ENCODE measurements at places on chromosomes 7 and 10.

GRCh38 chr10:8874972-8875371 is 820.5 kb downstream of the GATA3 start:
- DNase-seq = no peak

GRCh38 chr7:18756378-18757050 is 261.0 kb downstream of the HDAC9 start:
- DNase-seq = no peak

GRCh38 chr7:94439893-94440381 is 45.2 kb downstream of the COL1A2 start:
- no peak for DNase-seq

GRCh38 chr7:20146451-20146850 is 70.7 kb downstream of the MACC1 start:
- no peak for DNase-seq

- DNase-seq = no peak
Observed at GRCh38 chr7:134465491-134465890, 6.6 kb upstream of the AKR1B1 start.

GRCh38 chr10:12890958-12891357 is 110.6 kb downstream of the CCDC3 start:
- no peak for DNase-seq

DNA sequence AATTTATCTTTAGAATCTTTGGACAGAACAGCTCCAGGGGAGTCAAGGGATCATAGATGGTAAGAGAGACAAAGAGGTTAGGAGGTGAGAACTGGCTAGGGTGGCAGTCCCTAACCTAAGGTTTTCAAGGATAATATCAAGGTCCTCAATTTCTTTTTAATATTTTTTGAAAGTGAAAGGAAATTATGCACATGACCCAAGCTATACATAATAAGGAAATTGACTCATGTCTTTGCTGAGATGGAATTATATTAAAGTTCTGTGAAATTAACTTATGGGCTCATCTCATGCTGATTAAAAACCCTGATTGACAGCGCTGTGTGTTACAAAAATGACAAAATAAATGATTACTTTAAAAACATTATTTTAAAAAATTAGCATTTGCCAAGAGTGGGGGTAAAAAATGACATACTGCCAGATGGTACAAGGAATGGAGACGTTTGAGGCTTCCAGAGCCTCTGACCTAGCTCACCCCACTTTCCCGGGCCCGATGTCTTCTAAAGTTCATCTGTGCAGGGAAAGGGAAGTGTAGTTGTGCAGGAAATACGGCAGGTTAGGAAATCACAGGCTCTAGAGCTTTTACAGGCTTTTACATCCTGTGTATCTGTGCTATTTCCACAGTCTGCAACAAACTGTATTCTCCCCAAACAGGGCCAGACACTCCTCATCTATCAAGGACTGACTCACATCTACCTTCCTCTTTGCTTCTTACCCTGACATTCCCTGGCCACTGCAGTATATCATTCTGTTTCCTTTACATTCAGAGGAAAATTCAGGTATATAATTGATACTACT is 185.6 kb upstream of the PRSS58 start:
- DNase-seq = no peak

DNA sequence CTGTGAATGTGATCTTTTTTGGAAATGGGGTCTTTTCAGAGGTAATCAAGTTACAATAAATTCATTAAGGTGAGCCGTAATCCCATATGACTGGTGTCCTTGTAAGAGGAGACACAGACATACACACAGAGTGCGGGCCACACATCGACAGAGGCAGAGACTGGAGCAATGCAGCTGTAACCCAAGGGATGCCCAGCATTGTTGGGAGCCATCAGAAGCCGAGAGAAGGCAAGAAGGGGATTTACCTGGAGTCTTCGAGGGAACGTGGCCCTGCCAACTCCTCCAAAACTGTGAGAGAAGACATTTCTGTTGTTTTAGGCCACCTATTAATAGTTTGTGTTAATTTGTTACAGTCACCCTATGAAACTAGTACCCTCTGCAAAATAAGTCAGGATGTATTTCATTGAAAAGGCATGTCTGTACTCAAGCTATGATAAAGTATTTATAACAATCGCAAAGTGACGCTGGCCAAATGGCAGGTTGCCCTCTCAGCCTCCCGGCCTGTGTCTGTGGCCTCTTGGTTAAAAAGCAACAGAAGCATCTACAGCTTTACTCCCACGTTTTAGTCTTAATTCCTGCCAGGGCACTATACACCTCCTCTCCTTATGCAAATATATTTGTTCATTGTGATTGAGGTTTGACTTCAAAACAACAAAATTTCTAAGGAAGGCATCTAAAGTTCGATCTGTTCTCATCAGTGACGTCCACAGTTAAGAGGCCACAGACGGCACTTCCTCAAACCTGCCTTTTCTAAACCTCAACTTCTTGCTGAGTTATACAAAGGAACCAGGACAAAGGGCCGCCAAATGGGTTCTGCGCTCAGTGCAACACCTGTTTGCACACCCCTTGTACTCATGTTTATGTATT is 46.8 kb downstream of the HIPK2 start:
- DNase-seq = no peak

DNA sequence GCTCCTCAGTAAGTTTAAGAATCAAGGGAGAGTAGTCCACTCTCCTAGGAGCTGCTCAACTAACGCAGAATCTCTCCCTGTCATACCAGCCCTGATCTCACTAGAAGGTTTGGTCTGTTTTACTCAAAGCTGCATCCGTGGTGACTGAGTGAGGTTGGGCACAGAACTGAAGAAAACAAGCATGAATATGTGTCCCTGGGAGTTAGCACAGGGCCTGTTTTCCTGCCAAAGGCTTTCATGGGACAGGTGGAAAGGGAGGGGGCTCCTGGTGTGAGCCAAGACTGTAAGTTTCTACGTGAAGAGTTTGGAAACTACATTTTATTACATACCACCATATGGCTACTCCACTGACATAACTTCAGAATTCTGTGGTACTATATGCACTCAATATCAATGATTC is 705.9 kb downstream of the MAGI2 start:
- no peak for DNase-seq

GRCh38 chr10:110137142-110137545 is 70.3 kb upstream of the MXI1 start:
- no peak for DNase-seq

DNA sequence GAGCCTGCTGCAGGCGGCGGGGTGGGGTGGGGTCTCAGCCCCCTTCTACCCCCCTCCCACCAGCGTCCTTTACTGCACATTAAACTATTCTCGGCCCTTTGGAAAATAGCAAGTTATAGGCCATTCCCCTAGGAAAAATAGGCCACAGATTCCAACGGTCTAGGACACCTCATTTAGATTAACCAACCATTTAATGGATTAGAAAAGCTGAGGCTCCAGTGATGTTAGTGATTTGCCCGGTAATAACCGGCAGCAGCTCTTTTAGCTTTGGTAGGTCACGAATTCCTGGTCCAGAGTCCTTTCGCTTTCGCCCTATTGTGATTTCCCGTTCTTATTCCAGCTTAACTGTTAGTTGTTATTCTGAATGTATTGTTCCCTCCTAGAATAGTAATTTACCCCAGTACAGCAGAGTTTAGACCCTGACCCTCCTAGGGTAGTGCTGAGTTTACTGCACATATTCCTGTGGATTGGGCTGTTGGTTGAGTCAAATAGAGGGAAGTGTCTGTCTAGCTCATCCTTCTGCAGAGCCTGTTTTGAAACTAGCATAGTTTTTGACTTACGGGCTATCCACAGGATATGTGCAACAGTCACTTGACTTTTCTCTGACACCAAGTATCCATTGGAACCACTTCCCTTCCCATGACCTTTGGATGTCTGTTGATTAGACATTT is 754 bp downstream of the GSTO1 start:
- DNase-seq = no peak

DNA sequence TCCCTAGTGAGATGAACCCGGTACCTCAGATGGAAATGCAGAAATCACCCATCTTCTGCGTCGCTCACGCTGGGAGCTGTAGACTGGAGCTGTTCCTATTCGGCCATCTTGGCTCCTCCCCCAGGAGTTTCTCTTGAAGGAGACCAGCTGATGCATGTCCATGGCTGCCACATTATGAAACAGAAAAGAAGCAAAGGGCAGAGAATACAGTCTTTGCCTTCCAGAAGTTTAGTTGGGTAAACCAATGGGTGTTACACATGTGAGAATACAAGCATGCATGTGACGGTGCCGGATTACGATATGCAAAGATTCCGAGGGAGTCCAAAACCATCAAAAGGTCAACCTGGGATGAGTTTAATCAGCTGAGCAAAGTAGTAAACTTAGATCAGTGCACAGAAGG is 151.6 kb downstream of the SEM1 start:
- DNase-seq = no peak

GRCh38 chr7:129748356-129749109 is 137.0 kb downstream of the NRF1 start:
- no peak for DNase-seq

DNA sequence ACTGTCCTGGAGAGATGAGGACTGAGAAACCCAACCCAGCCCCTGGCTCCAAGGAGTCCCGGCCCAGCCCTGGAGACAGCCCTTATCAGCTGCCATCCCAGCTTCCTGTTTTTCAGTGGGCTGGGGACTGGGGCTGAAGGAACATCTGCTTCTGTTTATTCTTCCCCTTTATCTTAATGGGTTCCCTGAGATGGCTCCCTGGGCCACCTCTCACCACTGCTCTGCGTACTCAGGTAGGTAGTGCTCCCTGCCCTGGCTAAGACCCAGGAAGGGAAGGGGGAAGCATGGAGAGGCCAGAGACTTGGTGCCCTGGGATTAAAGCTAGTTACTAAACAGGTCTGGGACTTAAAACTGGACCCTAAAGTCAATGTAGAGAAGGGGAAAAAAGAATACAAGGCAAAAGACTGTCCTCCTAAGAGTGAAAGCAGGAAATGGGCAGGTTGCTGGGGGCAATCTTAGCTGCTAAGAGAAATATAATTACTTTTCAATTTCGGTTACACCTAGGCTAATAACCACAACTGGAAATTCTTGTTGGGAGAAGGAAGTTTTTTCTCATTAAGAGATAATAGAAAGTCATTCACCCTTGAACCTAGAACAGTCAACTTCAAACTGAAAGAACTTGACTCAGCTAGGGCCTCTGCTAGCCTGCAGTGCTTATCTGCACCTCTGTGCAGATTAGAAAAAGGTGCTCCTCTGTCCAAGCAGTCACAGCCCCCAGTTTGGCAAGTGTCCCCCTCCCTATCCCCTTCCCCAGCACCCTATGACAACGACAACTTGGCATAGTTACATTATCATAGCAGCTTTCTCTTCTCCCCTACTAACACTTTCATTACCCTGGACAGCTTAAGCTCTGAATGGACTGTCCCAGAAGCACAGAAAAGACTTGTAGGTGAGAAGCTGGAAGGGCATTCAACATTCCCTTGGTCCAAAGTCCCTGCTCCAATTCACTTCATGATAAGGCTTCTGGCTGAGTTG is 65.6 kb upstream of the KDM7A start:
- no peak for DNase-seq

Measured in activated CD4-positive, CD25-positive, alpha-beta regulatory T cell (primary cell).